Suppressor macrophage (primary cell): ENCODE measurements at places on chromosomes 5 and 9.

DNA sequence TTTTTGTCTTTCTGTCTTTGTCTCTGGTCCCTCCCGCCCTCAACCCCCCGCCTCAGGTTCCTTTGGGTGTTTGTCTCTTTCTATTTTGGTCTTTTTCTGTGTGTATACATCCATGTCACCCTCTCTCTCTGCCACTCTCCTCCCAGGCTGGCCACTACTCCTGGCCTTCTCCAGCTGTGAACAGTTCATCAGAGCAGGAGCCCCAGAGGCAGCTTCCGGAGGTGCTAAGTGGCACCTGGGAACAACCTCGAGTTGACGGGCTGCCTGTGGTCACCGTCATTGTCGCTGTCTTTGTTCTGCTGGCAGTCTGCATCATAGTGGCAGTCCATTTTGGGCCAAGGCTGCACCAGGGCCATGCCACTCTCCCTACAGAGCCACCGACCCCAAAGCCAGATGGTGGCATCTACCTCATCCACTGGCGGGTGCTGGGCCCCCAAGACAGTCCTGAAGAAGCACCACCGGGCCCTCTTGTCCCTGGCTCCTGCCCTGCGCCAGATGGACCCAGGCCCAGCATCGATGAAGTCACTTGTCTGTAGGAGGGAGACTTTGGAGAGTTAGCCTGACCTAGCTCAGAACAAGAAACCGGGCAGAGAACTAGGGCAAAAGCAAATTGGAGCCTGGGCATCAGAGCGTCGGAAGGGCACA, 1.7 kb downstream of the SMIM33 start:
- no peak for DNase-seq

GRCh38 chr5:10019236-10019635, 230.5 kb downstream of the ATPSCKMT start:
- DNase-seq = no peak

DNA sequence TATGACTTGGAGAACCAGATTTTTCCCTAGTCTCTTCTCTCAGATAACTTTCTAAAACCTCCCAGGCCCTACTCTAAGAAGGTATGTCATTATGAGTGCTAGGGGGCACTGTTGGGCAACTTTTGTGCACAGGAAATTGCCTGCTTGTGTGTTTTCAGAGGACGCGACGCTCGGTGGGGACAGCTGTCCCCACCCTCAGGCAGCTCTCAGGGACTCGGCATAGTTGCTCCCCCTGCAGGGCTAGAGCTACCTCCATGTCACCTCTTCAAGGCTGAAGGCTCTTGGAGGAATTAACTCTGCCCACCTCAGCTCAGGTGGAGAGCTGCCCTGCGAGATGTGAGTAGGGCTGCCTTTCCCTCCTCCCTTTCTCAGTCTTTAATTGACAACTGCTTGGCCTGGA, 10.2 kb upstream of the TIFAB start:
- peak; percentile 79 for DNase-seq

- no peak for DNase-seq
Measured at GRCh38 chr5:145982572-145983318, 46.4 kb downstream of the SH3RF2 start.

GRCh38 chr9:68961587-68961986, 52.3 kb downstream of the PRKACG start:
- DNase-seq = no peak

- DNase-seq = no peak
Measured at GRCh38 chr5:91456928-91457680, 74.0 kb upstream of the ARRDC3 start.

DNA sequence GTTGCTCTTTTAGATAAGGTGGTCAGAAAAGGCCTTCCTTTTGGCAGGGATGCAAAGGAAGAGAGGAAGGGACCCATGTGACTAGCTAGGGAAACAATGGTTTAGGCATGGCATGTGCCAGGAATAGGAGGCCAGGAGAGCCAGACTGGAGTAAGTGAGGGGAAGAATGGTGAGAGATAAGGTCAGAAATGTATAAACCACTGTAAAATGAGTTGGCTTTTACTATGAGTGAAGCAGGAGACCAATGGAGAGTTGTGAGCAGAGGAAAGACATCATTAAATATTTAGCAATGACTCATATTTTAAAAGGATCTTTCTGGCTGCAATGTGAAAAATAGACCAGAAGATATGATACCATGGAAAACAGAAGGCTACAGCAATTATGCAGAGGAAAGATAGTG, 50.9 kb downstream of the AP3B1 start:
- DNase-seq = no peak

- DNase-seq = peak; percentile 26
Measured at GRCh38 chr9:79236466-79236865, 335.3 kb upstream of the TLE4 start.

DNA sequence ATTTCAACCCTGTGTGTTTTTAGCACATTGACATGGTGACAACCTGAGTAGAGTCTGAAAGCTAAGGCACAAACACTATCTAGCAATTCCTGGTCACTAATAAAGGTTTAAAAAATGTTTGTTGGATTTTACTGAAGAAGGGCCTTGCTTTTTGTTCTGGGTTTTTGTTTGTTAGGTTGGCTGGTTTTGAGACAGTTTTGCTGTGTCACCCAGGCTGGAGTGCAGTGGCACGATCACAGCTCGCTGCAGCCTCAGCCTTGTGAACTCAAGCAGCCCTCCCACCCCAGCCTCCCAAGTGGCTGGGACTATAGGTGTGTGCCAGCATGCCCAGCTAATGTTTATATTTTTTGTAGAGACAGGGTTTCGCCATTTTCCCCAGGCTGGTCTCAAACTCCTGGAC, 39.0 kb downstream of the PRKACG start:
- DNase-seq = peak; percentile 56

DNA sequence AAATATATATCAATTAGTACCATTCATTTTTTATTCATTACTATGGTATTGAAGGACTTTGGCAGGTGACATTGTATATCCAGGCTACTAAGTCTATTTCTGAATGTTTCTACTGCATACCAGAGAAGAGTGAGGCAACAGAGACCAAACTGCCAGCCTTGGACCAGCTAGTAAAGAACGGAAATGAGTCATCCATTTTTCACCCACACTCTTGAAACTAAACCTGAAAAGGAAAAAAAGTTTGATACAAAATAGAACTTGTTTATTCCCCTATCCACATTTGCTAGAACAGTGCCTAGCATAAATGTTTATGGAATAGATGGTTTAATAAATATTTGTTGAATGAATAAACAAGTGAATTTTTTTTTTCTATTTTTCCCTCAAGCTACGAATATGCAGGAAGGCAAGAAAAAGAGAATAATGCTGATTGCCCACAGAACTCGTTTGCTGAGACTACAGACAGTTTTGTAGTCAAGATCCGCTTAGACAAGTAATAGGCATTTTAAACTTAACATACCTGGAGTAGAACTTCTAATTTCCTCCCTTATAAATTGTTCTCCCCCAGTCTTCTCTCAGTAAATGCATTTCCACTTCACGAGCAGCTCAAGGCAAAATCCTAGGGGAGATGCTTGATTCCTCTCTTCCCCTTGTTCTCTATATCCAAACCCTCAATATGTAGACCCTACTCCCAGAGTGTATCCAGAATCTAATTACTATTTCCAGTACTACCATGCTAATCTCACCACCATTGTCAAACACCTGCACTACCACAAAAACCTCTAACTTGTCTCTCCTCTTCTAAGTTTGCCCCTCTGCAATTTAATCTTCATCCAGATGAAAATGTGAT, 146.2 kb upstream of the RASA1 start:
- DNase-seq = peak; percentile 63

DNA sequence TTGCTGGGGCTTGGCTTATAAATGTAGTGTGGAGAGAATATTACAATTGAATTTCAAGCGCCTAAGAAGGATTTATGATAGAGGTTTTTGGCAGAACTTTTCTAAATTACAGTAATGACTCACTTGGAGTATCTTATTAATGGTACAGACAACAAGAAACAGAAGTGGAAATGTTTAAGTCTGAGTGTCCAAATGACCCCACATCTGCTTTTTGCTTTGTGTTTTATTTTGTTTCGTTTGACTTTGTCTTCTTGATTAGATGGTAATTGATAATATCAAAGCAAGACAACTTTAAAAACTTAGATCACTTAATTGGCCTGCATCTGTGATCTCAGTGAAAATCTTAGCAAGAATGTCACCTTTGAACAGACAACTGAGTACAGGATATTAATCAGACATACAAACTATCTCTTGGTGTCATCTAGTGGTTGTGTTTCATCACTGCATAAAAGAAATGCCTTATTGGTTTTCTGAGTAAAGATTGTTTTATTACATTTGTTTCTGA, 577.4 kb downstream of the ISL1 start:
- no peak for DNase-seq

DNA sequence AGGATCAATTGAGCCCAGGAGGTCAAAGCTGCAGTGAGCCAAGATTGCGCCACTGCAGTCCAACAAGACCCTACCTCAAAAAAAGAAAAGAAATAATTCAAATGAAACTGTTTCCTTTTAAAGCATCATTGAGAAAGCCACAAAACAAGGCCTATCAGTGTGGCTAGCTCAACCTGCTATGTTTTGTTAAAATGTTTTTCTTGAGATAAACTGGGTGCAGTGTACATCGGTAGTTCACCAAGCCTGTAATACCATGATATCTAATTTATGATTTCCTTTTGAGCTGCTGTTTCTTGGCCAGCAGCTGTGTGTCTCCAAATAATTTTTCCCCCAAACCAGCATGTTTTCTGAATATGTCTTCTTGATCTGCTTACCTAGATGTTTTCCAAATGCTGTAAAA, 97.3 kb upstream of the GOLGA1 start:
- DNase-seq = no peak

DNA sequence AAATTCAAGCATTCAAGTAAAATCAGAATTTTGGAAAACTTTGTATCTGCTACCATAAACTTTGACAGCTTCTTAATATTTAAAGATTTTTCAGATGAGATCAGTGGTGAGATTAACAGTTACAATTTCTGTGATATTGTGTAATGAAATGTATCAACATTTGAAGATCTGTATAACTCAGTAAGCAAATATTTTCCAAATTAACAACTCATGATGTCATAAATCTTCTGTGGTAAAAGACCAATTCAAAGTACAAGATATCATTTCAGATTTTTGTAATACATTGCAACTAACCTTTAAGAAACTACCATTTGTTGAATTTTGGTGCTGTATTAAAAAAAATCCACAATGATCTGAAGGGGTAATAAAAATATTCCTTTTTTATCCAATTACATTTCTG, 352.2 kb downstream of the KIAA0825 start:
- DNase-seq = no peak

GRCh38 chr5:133817456-133817855, 151.0 kb downstream of the C5orf15 start:
- DNase-seq = peak; percentile 23

DNA sequence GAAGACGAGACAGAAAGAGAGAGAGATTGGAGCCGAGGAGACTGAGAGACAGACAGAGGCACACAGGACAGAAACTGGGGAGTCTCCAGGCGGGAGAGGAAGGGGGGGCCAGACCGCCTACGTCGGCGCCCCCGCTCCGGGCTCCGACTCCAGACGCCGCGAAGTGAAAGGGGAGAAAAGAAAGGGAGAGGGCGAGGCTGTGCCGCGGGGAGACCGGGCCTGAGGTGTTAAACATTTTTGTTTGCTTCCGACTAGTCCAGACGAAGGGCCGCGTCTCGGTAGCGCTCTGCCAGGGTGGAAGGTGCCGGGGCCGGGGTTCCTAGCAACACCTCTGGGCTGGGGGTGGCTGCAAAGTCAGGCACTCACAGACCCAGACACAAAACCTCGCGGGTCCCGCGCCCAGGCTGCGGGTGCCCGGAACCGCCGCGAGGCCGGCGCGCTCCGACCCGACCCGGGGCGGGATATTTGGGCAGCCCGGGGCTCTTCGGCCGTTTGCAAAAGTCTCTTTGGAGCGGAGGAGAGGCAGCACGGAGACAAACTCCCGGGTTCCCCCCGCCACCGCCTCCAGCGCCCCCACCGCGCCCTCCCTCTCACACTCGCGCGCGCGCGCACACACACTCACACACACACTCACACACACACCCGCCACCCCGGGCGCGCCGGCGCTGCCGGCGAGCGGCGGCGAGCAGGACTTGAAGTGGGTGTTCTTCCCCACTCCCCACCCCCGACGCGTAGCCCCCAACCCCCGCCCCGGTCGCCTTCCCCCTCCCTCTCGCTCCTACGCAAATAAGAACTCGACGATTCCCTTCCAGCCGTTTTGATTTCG, 626 bp upstream of the FST start:
- peak; percentile 45 for DNase-seq

GRCh38 chr9:36486329-36486932, 86.3 kb upstream of the MELK start:
- DNase-seq = no peak

- no peak for DNase-seq
Measured at GRCh38 chr9:129489838-129490582, 130.9 kb downstream of the C9orf50 start.

GRCh38 chr5:170542691-170543293, 39.0 kb downstream of the KCNIP1 start:
- DNase-seq = peak; percentile 61

DNA sequence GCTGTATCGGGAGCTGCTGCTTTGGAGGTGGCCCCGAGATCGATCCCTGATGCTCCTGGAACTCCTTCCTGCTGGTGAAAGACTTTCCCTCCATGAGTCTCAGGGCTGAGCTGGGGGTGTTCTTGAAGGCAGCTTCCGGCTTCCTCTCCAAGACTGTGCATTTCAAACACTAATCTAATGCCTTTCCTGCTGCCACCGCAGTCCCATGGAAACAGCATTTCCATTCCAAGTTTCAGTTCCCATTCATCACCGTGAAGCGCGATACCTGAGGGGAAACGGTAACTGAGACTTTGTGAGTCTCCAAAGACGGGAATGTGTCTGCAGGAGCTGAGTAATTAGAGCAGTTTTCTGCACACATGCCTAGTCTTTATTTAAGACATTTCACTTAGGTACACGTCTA, 230.1 kb downstream of the PAX5 start:
- DNase-seq = no peak

- no peak for DNase-seq
Measured at GRCh38 chr5:133262690-133263089, 210.9 kb downstream of the HSPA4 start.

GRCh38 chr5:178094345-178094744, 19.0 kb upstream of the N4BP3 start:
- no peak for DNase-seq

DNA sequence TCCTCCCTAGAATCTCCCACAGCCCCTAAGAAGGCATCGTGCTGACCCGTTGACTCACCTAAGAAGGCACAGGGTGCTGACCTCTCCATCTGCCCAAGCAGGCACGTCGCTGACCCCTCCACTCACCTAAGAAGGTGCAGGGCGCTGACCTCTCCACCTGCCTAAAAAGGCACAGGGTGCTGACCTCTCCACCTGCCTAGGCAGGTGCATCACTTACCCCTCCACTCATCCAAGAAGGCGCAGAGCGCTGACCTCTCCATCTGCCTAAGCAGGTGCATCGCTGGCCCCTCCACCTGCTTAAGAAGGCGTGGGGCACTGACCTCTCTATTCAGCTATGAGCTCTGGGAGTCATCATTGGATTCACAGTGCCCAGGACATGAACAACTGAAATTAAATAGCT, 54.4 kb upstream of the FCN1 start:
- no peak for DNase-seq

- no peak for DNase-seq
Measured at GRCh38 chr5:2143646-2144353, 261.1 kb upstream of the IRX4 start.
